Activated T-helper 17 cell treated with anti-CD3 and anti-CD28 coated beads, Interleukin-2, amount 50 U/mL, for 72 hours (primary cell): ENCODE measurements at places on chromosomes 12 and 14. TPM values are rescaled to one million over a fixed set of nuclear protein-coding genes. Genes with fewer than 3 reads are reported as not detected.

- H3K36me3 ChIP-seq: no peaks in the 10 kb centered on the region
- no peak for ATAC-seq
- peaks cover 59% of the 10 kb centered on the region for H3K27me3 ChIP-seq
- H3K27ac ChIP-seq: no peak overlapping the region
Measured at GRCh38 chr12:107864235-107864634, 89.7 kb downstream of the ASCL4 start.

The GPHB5 gene
- total RNA-seq: not detected

- no peaks in the 10 kb centered on the region for H3K36me3 ChIP-seq
- H3K4me3 ChIP-seq: no peak overlapping the region
- peak overlapping the region; percentile 15 for H3K27ac ChIP-seq
- peaks cover 12% of the 10 kb centered on the region for H3K4me1 ChIP-seq
- ATAC-seq: no peak
- H3K27me3 ChIP-seq: no peaks in the 10 kb centered on the region
Measured at GRCh38 chr14:21040370-21040925, 1.7 kb upstream of the RNASE7 start.

DNA sequence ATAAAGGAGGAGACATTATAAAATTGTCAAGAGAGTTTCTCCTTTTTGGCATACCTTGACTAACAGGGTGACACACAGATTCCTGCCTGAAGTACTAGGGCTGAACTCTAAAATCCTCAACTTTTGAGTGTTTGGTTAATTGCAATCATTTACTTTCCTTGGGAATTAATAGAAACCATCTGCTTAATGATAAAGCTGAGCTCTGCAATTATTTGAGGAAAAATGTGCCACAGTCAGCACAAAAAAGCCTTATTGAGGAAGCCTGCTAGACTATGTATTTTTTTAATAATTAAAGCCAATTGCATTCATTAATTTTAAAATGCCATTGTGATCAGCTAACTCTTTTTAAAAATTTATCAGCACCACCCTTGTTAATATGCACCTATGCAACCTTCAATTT is 38.7 kb downstream of the PRICKLE1 start:
- no peak overlapping the region for H3K4me3 ChIP-seq
- ATAC-seq: no peak
- H3K27me3 ChIP-seq: peaks cover 10% of the 10 kb centered on the region

The GTF2H3 gene
- 67.4 TPM for total RNA-seq

The GPX2 gene
- not detected for total RNA-seq

- peaks cover 17% of the 10 kb centered on the region for H3K27me3 ChIP-seq
- H3K27ac ChIP-seq: no peak overlapping the region
- ATAC-seq: no peak
- H3K36me3 ChIP-seq: no peaks in the 10 kb centered on the region
- no peak overlapping the region for H3K4me3 ChIP-seq
Measured at GRCh38 chr12:90342081-90342480, 612.9 kb downstream of the CCER1 start.

GRCh38 chr12:47717443-47718193 is 7.7 kb downstream of the ENDOU start:
- H3K27me3 ChIP-seq: no peaks in the 10 kb centered on the region
- peak overlapping the region; percentile 16 for H3K4me3 ChIP-seq
- H3K27ac ChIP-seq: peak overlapping the region; percentile 86
- H3K36me3 ChIP-seq: peaks cover 7% of the 10 kb centered on the region
- ATAC-seq: peak; percentile 58
